ENCODE measurements at places on chromosomes 6 and 20.

DNA sequence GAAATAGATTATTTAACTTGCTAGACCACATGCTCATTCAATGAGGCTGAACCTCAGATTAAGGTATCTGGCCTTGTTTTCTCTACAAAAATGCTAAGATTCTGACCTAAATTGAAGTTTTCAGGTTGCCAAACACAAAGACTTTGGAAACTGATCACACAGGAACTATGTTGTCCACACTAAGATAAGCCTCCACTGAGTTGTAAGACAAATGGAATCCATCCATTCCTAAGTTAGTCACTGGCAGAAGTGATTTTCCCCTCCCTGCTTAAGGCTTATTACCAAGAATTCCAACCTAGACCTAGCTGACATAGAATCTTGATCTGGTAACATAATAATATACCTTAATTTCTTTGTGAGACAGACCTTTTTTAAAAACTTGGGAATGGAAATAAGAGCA is 608.1 kb downstream of the TENT5A start:
- DNase-seq = no peak

GRCh38 chr6:12485837-12486236 is 195.7 kb downstream of the EDN1 start:
- no peak for DNase-seq

DNA sequence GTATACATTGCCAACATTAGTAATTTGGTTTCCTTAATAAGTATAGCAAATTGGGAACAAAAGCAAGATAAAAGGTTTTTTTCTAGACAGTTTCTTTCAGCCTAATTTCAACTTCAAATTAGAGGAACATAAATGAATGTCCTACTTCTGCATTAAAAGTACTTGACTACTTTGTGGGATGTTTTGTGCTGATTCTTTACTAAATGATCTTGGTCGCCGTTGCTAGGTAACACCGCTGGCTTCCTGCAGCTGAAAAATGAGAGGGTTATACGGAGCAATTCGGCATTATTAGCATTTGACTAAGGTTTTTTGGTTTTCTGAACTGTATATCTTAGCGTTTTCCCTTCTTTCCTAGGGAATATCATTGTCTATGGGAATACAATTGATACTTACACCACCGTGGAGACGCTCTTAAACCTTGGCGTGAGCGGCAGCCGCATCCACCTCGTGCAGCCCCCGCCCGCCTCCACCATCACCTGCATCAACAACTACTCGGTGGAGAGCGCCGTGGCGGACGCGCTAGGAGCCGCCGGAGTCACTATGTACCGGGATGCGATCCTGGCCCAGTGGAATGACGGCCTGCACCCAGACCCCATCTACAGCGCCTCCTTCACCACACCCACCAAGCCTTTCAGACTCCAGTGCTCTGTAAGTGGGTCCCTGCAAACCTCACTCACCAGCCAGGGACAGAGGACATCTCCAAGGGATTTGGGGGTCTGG is 90.9 kb upstream of the INSM1 start:
- DNase-seq = no peak

- DNase-seq = peak; percentile 60
Measured at GRCh38 chr6:113457198-113457597, 399.9 kb upstream of the MARCKS start.

- no peak for DNase-seq
Measured at GRCh38 chr6:106547601-106548453, 81.5 kb downstream of the RTN4IP1 start.

GRCh38 chr20:25057234-25058050 is 497 bp downstream of the ACSS1 start:
- DNase-seq = peak; percentile 66

DNA sequence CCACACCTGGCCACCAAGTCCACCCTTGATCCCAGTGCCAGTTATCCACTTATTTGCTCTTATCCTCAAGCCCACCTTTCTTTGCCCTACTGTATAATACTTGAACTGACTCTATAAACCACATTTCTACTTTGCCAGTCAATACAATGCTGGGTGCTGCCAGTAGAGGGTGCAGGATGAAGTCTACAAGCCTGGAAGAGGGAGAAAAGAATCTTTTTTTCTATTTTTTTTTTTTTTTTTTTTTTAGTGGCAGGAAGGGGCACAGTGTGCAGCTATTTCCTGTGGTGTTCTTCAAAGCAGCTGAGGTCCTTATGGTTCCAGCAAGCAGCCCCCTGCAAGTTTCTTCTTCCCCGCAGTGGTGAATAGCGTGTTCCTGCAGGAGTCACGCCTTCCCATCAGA is 22.2 kb upstream of the GABRR1 start:
- no peak for DNase-seq

- DNase-seq = no peak
Measured at GRCh38 chr6:7169296-7169721, 61.5 kb downstream of the RREB1 start.

- DNase-seq = peak; percentile 49
Measured at GRCh38 chr6:155832596-155832995, 377.0 kb upstream of the NOX3 start.

GRCh38 chr6:55679503-55679902 is 100.5 kb upstream of the HMGCLL1 start:
- DNase-seq = no peak

DNA sequence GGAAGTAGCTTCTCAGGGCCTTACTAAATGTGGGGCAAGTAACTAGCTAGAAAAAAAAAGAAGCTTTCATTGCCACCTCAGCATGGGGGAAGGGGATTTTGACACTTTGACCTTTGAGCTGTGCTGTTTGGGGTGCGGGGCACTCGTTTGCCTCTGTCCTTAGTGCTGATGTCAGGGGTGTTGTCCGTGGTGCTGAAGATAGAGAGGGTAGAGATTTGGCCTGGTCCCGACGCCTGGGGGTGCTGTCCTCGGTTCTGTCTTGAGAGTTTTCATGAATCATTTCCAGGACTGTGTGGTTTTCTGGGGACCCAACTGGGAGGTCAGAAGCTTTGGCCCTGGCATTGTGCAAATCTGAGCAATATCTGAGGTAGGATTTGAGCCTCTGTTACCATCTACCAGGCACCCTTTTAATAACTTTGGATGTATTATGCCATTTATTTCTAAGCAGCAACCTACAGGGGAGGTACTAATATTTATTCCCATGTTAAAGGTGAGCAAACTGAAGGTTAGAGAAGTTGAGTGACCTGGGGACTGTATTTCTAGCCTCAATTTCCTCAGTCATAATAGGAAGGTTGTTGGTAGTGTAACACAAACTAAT is 78.0 kb downstream of the DLGAP4 start:
- DNase-seq = peak; percentile 17

DNA sequence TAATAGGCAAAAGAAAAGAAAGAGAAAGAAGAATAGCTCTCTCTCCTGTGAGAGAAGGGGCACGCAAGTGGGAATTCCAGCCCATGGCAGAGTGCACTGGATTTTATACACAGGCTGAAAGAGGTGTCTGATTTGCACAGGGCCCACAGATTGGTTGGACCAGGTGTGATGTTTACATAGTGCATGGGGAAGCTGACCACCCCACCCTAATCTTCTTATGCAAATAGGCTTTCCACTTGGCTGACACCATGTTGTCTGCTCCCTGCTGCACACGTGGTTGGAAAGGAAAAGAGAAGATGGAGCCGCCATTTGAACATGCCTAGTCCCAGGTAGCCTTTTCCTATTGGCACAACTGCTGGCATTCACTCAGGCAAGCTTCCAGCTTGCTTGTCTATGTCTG is 20.2 kb downstream of the MICA start:
- no peak for DNase-seq

Measured in kidney tubule cell (primary cell).